CD4-positive, alpha-beta T cell treated with Interleukin-15 for 4 hours (primary cell): ENCODE measurements at places on chromosomes 3 and 15.

DNA sequence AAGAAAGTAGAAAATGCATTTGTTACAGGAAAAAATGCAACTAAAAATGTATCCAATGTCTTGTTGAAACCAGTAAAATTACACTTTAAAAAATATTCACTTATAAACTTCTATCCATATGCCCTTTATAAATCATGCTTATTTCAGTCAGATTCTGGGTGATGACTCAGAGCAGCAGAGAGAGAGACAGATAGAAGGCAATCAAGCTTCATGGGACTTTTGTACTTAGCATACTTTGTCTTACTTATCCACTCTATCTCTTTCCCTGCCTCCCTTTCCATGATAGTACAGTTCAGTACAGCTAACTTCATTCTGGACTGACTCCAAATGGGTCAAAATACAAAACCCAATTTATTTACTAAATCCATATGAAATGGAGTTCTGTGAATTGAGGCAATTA lies 1438.2 kb downstream of the ZPLD1 start:
- no peak for DNase-seq

DNA sequence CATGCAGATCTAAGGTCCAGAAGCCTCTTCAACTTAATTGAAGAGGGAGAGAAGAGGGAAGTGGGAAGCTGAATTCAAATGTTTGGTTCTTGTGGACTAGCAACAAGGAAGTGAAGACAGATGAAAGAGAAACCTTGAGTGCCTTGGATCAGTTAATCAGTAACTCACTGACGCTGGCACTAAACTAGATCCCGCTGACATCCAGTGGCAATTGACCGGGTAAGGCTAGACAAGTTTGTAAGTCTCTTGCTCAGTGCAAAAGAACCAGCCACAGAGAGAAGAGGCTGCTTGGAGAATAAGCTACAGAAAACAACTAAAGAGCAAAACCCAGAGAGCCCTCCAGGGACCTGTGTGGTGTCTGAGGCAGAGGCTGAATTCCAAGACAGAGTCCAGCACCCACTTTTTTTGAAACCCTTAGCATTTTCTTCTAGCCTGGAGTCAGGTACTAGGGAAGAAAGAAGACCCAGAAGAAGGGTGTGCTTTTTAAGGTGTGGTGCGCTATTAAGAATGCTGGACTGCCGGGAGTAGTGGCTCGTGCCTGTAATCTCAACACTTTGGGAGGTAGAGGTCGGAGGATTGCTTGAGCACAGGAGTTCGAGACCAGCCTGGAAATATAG lies 6.9 kb downstream of the PLCH1 start:
- DNase-seq = no peak

GRCh38 chr15:88048237-88048636 lies 208.3 kb downstream of the NTRK3 start:
- no peak for DNase-seq

DNA sequence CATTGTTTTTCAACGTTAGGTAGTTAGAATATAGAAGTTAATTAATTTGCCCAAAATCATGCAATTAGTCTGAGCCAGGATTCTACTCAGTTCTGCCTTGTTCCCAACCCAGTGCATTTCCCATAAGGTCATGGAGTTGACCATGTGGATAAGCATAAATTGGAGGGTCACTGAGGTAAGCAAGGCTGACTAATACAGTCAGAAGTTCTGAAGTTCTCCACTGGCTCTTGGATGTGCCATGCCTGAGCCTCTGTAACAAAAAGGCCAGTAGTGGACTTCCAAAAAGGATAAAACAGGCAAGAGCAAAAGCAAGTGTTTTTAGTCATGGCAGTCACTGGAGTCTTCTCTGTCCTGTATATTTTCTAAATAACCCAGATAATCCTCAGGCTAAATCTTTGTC lies 124.4 kb upstream of the PHLDB2 start:
- no peak for DNase-seq

GRCh38 chr3:14861031-14861430 lies 42.3 kb downstream of the FGD5 start:
- no peak for DNase-seq

- no peak for DNase-seq
Measured at GRCh38 chr3:154244644-154245043, 79.6 kb downstream of the DHX36 start.

DNA sequence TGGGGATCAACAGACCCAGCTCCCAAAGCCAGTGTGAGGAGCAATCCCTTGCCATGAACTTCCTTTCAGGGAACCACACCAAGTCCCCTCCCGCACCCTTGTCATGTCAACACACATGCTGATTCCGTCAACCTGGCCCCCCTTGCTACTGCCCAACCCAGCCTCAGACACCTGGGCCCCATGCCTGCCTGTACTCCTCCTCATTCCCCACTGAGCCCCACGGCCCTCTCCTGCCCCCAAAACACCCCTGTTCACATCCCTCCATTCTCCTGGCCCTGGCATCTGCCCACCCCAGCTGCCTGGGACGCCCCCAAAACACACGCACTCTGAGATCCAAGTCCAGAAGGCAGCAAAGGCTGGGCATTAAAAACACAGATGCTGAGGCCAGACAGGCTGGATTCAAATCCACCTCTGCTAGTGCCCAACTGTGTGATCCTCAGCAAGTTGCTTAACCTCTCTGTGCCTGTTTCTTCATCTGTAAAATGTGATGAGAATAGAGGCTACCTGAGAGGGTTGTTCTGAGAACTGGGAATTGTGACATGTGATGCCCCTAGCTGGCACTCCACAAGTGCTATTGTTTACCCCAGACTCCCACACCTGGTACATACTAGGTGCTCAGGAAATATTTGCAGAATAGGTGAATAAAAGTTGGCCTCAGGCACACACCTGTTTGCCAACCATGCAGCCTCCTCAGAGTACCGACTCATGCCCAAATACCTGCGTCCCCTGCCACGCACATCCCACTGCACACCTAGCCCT lies 2.3 kb downstream of the PLXND1 start:
- no peak for DNase-seq

DNA sequence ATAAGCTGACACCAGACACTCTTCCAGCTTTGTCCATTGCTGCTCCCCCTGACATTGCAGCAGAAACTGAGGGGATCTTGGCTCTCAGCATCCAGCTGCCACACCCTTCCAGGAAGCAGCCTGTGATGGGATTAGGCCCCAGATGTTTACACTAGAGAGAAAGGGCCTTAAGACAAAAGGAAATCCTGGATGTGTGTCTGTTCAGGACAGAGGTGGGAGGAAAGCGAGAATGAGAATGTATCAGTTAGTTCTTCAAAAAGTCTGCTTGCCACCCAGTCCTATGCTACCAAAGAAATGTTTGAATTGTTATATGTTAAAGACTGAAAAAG lies 58.8 kb downstream of the HES1 start:
- DNase-seq = no peak

DNA sequence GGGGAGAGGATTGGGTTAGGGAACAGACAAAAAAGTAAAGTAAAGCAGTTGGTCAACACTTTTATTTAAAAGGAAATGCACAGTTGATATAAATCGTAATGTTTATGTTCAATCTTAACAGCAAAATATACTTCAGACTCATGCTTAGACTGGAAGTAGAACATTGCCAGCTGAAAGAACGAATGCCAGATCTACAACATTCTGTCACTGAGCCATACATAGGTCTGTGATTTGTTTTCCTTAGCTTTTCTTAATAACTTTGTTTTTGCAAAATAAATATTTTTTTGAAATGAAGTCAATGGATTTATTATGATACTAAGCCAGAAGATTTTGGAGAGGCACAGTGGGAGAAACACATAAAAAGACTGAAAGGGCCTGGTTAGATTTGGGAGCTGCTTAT lies 62.0 kb downstream of the LEKR1 start:
- no peak for DNase-seq

- DNase-seq = no peak
Measured at GRCh38 chr3:4994823-4995499, 15.7 kb downstream of the BHLHE40 start.
